ENCODE measurements at places on chromosomes 1 and 21. TPM values are rescaled to one million over a fixed set of nuclear protein-coding genes. Genes with fewer than 3 reads are reported as not detected.

The CNTN2 gene
- 0.86 TPM for total RNA-seq

The IGSF5 gene
- total RNA-seq = 0.32 TPM

The PRAMEF20 gene
- not detected for total RNA-seq

The TRPM2 gene
- total RNA-seq = under 0.01 TPM

The EFNA3 gene
- total RNA-seq = 1.6 TPM

The PRR9 gene
- total RNA-seq = not detected

The PEX19 gene
- 60.0 TPM for total RNA-seq

The OBSCN gene
- total RNA-seq = 5.0 TPM

Measured in articular chondrocyte of knee joint (primary cell).